Stomach (tissue), 19 donors: ENCODE measurements at places on chromosomes 12 and 14. TPM values are rescaled to one million over a fixed set of nuclear protein-coding genes. Genes with fewer than 3 reads are reported as not detected.

DNA sequence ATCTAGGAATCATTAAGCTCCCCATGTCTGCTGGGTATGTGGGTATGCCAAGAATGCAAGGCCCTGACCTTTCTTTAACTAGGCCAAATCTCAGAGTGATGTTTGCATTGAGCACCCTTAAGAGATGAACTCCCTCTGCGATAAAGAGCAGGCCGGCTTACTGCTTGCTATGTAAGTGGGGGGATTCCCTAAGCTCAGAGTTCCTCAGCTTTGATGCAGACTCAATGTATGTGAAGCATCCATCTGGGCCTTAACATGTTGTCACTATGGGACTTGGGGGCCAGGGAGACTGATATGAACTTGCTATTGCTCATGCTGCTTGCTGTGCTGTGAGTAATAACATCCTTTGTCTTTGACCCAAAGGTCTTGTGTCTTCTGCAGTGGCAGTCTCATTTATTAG is 149.7 kb downstream of the C12orf75 start:
- no peaks in the 10 kb centered on the region for H3K4me1 ChIP-seq
- no peak for DNase-seq
- no peak overlapping the region for H3K4me3 ChIP-seq
- H3K27me3 ChIP-seq, result no peaks in the 10 kb centered on the region
- H3K27ac ChIP-seq, result no peak overlapping the region
- no peaks in the 10 kb centered on the region for H3K36me3 ChIP-seq

DNA sequence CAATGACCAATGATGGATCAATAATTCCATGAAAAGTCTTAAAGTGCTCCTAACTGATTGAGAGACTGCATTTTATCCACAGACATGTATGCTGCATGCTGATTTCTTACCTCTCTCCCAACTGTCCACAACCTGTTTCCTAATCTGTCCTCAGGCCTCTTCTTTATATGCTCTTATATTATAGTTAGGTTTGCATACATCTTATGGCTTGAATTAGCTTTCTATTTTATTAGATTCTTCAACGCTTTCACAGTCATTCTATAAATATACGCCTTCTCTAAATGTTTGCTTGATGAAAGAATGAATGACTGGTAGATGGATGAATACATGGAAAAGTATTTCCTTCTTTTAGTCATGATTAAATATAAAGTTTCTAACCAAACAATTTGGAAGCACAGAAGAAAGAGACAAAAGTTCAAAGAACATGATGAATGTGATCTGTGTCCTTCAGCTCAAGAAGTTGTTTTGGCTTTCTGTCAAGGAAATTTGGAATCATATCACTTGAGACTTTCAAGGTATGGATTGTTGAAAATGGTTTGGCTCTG is 91.8 kb upstream of the NPAS3 start:
- H3K4me3 ChIP-seq, result no peak overlapping the region
- H3K27ac ChIP-seq, result no peak overlapping the region
- no peaks in the 10 kb centered on the region for H3K27me3 ChIP-seq
- H3K4me1 ChIP-seq, result no peaks in the 10 kb centered on the region

DNA sequence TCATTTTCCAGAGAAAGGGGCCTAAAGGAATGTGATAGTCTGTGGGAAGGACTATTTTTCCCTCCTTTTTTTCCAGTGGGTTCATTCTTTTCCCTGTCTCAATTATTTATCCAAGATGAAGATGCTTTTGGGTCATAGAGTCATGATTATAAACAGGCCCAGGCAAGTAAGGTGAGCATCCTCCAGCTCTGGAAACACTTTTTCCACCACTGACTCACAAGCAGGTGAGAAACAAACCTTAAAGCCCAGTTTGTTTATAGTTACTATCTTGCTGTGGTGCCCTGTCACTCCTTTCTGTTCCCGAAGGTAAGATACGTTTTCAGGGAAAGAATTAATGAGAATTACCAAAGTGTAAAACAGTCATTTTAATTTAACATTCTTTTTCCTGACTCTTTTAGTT is 107.7 kb upstream of the IFNG-AS1 start:
- DNase-seq, result no peak
- peaks cover 14% of the 10 kb centered on the region for H3K4me1 ChIP-seq
- no peak overlapping the region for H3K4me3 ChIP-seq
- no peaks in the 10 kb centered on the region for H3K36me3 ChIP-seq
- H3K27ac ChIP-seq, result no peak overlapping the region

The AQP6 gene
- total RNA-seq, result not detected

The ZBTB1 gene
- 60.2 TPM for total RNA-seq

The TAS2R8 gene
- total RNA-seq, result not detected

The RPGRIP1 gene
- total RNA-seq, result 0.29 TPM
